ENCODE measurements at places on chromosomes 11 and 22.

DNA sequence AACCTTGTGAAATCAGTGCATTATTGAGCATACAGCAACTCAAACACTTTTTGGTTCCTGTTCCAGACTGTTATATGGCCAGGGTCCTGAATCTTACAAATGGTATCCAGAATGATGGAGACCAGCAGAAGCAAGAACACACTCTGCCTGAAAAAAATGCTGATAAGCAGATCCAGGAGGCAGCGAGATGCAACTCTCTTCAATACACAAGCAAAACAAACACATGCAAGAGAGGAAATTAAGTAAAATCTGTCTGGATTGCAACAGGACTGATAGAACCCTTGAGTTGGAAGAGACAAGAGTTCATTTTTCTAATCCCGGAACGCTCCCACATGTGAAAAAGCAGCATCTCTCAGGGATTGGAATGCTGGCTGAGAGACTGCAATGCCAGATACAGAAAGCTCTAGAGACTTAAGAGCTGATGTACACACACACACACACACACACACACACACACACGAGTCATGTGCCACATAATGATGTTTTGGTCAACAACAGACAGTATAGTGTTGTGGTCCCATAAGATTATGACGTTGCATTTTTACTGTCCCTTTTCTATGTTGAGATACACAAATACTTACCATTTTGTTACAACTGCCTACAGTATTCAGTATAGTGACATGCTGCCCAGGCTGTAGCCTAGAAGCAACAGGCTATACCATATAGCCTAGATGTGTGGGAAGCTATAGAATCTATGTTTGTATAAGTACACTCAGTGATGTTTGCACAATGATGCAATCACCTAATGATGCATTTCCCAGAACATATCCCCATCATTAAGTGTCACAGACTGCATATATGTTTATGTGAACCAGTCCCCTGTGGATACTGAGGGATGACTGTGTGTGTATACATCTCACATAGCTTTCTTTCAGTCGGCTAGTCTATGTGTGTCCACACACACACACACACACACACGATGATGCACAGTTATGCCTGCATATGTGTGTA, 406.6 kb downstream of the LARGE1 start:
- no peak for DNase-seq

- DNase-seq: no peak
These were observed 8.7 kb downstream of the MS4A15 start for GRCh38 chr11:60765355-60765754.

DNA sequence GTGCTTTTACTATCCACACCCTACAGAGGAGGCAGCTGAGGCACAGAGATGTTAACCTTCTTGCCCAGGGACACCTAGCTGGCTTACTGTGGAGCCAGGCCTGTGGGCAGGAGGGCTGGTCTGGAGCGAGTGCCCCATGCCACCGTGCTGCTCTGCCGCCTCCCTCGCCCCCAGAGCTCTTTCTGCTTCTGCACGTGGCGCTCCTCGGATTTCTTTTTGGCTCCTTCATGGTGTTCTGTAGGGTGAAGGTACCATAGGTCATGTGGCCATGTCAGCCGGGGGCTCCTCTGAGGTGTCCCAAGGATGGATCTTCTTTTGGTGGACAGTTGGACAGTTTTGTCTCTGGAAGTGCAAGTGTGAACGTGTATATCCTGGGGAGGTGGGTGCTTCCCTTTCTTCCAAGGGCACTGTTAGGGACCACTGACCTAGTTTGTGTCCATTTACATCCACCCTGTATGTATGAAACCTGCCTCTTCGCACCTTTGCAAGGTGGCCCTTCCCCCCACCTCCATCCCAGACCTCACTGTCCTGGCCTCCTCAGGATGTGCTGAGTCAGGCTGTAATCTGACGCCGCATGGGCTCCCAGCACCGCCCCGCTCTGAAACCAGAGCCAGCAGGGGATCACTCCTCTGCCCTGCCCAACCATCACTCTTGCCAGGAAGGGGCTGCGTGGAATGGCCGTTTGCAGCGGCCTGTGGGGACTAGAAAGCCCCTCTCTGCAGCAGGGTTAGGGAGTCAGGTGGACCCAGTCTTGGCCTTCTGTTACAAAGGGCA, 31.7 kb downstream of the POLR3H start:
- DNase-seq: no peak

DNA sequence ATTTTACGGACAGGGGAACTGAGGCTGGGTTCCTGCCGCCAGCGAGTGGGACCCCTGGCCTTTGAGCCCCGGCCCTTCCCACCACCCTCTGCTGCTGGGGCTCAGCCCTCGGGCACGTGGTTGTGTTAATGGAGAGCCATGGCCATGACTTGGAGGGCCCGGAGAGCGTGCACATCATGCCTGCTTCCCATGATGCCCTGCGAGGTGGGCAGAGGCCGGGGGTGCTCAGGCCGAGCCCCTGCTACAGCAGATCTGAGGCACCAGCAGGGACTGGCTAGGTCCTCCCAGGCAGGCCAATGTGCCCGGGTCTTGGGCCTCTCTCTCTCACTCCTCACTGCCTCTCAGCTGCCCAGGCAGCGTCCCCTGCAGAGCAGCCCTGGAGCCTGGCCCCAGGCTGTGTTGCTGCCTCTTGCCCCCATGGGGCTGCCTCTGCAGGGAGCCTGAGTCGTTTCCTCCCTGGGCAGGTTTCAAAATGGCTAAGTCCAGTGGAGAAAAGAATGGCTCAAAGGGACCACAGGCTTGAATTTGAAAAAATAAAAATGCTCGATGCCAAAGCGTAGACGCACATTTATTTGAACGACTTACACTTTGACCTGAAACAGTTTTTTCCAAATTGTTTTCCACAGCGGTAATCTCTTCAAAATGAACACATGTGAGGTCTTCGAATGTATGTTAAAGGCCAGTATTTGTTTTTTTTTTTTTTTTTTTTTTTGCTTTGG, 72.6 kb upstream of the CLDN5 start:
- no peak for DNase-seq
